ENCODE measurements at places on chromosomes 5 and 9. TPM values are rescaled to one million over a fixed set of nuclear protein-coding genes. Genes with fewer than 3 reads are reported as not detected.

EIF4E1B gene
- polyA plus RNA-seq, result not detected

C5orf58 gene
- not detected for polyA plus RNA-seq

GRCh38 chr9:100352201-100352726 is 478 bp downstream of the TEX10 start:
- peak; percentile 80 for DNase-seq

DNA sequence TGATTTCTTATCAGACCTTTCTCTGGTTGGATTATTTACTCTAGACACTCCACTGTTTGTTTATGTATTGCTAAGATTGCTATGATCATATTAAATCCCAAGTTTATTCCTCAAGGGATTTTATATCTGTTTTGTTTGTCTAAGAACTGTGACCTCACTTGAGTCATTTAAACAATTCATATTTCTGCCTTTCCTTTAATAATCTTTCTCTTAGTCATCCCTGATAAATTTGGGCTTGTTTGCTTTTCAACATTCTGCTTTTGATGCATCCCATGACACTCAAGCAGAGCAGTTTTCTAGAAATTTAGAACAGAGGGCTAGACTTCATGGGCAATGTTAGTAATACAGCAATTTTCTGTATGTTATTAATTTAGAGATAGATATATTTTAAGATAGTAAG is 231.6 kb upstream of the TNC start:
- DNase-seq, result no peak

- no peak for DNase-seq
These were observed 29.8 kb downstream of the ANKS6 start for GRCh38 chr9:98766586-98766985.

DNA sequence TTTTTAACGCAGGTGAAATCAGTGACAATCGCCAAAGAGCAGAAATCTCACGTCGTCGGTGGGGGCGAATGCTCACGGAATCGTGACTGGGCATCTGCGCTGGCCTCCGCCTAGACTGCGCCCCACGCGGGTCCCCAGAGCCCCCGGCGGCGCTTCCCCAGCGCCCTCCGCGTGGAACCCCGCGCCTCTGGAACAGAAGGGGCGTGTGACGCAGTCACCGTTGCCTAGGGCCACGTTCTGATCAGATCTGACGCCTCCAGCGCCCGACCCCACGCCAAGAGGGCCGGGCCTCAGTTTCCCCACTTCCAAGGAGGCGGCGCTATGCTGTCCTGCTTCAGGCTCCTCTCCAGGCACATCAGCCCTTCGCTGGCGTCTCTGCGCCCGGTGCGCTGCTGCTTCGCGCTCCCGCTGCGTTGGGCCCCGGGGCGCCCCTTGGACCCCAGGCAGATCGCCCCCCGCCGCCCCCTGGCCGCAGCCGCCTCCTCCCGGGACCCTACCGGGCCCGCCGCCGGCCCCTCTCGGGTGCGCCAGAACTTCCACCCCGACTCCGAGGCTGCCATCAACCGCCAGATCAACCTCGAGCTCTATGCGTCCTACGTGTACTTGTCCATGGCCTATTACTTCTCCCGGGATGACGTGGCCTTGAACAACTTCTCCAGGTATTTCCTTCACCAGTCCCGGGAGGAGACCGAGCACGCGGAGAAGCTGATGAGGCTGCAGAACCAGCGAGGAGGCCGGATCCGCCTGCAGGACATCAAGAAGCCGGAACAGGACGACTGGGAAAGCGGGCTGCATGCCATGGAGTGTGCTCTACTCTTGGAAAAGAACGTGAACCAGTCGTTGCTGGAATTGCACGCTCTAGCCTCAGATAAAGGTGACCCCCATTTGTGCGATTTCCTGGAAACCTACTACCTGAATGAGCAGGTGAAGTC is at the start of gene FTMT:
Gene FTMT, plus strand, starts transcription at position 240 of the 932 bp plus-strand sequence. Its CDS starts 82 bp downstream, at position 322.
- DNase-seq, result no peak

DNA sequence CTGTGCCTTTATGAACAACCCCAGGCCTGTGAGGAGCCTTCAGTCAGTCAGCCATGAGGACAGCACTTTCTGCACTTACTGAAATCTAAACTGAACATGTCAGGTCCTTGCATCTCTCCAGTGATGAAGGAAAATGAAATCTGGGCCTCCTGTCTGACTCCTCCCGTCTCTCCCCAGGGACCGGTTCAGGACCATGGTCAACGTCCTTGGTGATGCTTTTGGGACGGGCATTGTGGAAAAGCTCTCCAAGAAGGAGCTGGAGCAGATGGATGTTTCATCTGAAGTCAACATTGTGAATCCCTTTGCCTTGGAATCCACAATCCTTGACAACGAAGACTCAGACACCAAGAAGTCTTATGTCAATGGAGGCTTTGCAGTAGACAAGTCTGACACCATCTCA is 77.0 kb upstream of the PLPP6 start:
- DNase-seq, result no peak

GRCh38 chr9:16100537-16101091 is 547.8 kb downstream of the CCDC171 start:
- DNase-seq, result peak; percentile 77

DNA sequence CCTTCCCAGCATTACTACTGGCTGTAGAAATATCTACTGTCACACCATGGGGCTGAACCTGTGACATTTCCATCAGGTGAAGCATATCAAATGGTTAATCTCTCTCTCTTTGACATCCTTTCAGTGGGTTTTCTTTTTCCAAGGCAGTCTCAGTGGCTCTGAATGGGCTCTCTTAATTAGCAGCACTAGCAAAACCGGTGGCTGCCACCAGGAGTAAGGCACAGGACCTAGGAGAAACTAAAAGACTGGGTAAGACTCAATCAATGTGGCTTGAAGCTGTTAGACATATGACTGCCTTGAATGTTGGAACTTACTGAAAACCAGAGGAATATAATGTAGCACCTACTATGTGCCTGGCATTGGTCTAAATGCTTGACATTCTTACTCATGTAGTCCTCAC is 445.0 kb upstream of the KIF2A start:
- no peak for DNase-seq

- DNase-seq, result no peak
These were observed 124.8 kb upstream of the RAD23B start for GRCh38 chr9:107158321-107158720.

DNA sequence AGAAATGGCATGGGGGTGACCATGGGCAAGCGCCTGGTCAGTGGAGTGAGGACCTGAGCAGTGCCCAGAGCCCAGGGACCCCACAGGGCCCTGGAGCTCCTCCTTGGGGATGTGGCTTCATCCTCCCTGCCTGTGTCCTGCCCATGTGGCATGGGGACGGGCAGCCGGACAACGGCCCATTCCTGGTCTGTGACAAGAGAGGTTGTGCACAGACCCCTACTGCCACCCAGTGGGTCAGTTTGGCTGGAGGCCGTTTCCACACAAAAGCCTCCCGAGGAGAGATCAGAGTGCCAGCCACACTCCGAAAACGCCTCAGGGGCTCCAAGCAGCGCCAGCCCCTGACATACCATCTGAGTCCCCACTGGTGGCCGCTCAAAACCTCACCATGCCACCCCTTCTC is 19.8 kb downstream of the SLC6A18 start:
- no peak for DNase-seq

All from aorta (tissue), 5 donors.